ENCODE measurements at places on chromosomes 1 and 21.

DNA sequence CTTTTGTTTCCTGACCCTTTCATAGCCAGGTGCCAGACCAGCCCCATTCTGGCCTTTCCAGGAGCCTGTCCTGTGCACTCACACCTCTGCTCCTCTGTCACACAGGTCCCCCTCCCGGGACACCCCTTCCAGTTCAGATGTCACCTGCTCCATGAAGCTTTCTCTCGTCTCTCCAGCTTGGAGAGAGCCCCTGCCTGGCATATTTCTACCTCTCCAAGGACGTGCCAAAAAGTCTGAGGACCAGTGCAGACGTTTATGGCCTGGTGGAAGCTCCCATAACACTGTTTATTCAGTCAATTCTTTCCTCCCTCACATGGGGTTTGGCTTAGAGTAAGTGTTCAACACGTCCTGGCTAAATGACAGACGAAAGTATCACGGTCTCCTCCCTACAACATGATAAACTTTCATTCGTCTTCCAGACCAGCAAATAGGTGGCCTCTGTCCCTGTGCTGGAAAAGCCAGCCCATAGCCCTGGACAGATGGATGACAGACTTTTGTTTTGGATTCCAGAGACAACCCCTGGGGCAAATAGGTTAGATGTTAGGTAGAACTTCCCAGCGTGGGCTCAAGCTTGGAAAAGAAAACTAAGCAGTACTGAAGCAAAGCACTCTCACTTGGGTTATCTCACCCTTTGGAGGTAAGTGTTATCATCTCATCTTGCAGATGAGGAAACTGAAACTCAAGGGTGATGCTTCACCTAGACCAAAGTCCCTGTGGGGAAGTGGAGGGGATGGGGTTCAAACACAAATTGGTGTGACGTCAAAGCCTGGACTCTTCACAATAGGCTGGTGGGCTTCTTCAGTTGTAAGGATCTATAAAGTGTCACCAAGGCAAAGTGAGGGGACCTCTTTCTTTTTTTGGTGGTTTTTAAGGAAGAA, 52.9 kb upstream of the ECE1 start:
- DNase-seq, result no peak

DNA sequence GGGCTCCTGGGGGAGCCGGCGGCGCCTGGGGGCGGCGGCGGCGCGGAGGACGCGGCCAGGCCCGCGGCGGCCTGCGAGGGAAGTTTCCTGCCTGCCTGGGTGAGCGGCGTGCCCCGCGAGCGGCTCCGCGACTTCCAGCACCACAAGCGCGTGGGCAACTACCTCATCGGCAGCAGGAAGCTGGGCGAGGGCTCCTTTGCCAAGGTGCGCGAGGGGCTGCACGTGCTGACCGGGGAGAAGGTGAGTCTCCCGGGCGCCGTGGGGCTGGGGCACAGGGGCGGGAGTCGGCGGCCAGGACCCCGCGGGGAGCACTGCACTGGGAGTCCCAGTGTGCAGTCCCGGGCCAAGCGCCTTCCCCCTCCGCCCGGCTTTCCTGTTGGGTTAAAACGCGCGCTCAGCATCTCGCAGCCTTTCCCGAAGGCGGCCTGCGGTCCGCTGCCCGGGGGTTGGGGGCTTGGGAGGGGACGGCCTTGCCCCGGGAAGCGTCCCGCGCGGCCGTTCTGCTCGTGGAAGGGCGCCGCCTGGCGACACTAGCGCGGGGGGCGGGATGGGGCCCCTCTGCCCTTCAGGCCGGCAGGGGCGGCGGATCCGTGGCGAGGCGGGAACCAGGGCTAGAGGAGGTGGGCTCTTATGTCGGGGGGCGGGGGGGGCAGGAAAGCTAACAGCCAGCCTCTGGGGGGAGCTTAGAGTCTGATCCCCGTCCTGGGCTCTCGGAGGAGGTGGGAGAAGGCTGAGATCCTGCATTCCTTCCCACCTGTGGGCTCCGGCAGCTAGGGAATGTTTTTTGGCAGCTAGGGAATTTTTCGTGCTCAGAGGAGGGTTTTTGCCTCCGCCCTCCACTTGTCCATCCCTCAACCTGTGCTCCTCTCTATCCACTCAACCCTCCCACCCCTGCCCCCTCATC, 1.1 kb downstream of the HUNK start:
- no peak for DNase-seq

DNA sequence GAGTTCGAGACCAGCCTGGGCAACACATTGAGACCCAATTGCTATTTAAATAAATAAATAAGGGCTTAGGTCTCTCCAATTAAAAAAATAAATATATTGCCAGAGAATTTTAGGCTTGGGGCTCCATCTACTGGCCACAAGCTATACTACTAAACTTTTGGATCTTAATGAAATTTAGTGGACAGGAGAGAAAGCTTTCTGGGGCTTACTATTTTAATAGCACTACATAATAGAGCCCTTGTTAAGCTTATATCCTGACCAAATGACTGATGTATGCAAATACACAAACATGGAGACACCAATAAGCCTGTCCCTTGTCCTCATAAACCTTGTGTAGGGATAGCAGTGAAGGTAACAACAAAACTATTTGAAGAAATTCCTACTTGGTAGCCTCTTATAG, 18.4 kb downstream of the CCT3 start:
- no peak for DNase-seq

GRCh38 chr1:156490401-156491032, 10.1 kb downstream of the MEF2D start:
- DNase-seq, result no peak

- no peak for DNase-seq
Observed at GRCh38 chr1:102550729-102551384, 554.1 kb upstream of the OLFM3 start.

DNA sequence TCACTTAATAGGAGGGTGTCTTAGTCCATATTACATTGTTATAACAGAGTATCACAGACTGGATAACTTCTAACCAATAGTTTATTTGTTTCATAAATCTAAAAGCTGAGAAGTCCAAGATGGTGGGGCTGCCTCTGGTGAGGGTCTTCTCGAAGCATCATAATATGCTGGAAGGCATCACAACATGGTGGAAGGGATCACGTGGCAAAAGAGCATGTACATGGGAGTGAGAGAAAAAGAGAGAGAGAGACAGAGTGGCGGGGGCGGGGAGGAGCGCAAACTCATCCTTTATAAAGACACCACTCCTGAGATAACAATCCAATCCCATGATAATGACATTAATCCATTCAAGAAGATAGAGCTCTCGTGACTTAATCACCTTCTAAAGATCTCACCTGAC, 31.5 kb downstream of the CFHR5 start:
- DNase-seq, result no peak

- no peak for DNase-seq
Observed at GRCh38 chr21:31115249-31115648, 77.0 kb upstream of the KRTAP19-8 start.

DNA sequence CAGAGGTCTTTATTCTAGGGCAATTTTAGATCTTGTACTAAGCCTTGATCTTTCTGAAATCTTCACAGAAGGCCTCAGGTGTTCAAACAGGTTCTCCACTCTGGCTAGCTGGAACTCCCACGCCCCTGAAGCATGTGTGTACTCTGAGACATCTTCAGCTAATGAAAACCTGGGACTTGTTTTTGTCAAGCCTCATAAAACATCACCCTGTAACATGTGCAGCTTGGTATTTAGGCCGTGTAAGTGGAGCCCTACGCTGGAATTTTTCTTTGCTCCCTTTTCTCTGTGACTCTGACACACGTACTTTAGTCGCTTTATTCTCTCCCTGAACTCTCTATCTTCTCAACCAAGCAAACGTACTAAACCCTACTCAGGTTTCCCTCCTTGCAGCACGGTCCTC, 701.9 kb upstream of the ZP4 start:
- no peak for DNase-seq

DNA sequence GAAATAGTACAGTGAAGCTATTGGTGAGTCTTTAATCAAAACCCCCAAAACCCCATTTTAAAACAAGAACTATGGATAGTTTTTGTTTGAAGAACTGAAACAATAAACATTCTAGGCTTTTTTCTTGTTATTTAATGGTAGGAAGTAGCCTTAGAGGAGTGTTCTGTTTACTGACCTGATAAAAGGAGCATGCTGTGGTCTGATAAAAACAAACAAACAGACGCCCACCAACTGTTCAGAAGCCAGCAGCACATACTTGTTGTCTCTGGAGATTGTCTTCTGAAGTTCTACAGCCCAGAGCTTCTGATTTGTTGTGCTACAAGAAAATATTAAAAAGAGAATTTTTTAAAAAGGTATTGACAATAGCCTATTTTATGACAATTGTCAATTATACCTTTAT, 54.1 kb upstream of the CFAP298 start:
- no peak for DNase-seq

GRCh38 chr1:198153103-198153502, 3.7 kb upstream of the NEK7 start:
- DNase-seq, result no peak

- no peak for DNase-seq
Observed at GRCh38 chr21:17270229-17270628, 242.6 kb upstream of the CXADR start.

GRCh38 chr1:8643542-8644536, 173.6 kb downstream of the RERE start:
- no peak for DNase-seq

- no peak for DNase-seq
Observed at GRCh38 chr1:248013229-248013710, at the start of gene OR2L5. Gene OR2L5 (plus strand): TSS chr1:248013660. CDS start chr1:248021948, 8,288 bp downstream.

DNA sequence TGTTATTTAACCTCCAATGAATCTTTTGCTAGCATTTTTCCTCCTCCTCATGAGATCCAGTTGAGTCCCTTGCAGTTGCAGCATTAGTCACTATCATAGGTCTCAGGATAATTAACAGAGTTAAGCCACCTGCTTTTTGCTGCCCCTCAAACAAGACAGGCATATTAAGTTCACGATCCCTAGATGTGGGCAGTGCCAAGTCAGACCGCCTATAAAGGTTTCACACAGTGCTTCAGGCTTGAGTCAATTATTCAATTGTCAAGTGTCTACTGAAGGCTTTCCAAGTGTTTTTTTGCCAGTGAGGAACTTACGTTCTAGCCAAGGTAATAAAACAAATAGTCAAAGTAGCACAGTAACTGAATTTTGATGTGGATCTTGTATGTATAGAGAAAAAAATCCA, 175.0 kb downstream of the DAB1 start:
- DNase-seq, result no peak

GRCh38 chr1:4932311-4933030, 278.1 kb downstream of the AJAP1 start:
- DNase-seq, result no peak

- no peak for DNase-seq
Observed at GRCh38 chr1:32939655-32940371, 24.8 kb downstream of the RNF19B start.

Data from stimulated activated CD8-positive, alpha-beta memory T cell treated with anti-CD3 and anti-CD28 coated beads, Interleukin-4, amount 100 ng/mL, for 1 hour (primary cell).